Activated gamma-delta T cell (primary cell): ENCODE measurements at places on chromosomes 3 and 15.

GRCh38 chr3:61572879-61573278, 11.5 kb downstream of the PTPRG start:
- no peak for DNase-seq

DNA sequence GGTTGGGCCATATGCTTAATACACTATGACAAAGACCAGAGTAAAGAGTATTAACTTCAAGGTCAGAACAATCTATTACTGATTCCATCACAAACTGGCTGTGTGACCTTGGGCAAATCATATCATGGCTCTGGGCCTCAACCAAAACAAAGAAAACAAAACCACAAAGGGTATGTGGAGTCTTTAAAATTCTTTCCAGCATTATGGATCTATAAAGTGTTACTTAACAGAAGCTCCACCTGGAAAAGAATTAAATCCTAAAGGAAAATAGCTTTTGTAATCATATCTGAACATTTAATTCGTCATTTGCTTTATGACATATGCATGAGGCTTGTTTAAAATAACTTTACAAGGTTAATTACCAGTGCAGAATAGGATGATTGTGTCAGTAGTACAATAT, 265.5 kb downstream of the SATB1 start:
- no peak for DNase-seq

GRCh38 chr3:141246224-141246957, 14.8 kb downstream of the PXYLP1 start:
- no peak for DNase-seq

DNA sequence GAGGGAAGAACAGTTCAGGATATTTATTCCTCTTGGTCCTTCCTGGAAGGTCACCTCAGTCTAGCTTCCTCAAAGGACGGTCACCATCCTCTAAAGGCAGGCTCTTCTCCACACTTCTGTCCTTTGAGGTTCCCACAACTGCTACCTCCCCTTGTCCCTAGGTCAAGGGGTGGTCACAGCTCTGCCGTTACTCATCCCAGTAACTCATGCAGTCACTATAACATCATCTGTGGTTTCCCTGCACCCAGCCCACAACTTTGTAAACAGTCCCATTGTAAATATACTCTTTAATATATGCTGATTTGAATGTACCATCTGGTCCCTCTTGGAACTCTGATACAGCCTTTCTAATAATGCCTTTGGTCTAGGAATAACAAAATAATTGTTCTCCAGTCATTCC, 887.4 kb downstream of the FHIT start:
- DNase-seq: no peak

- DNase-seq: no peak
Measured at GRCh38 chr3:117483839-117484238, 774.3 kb downstream of the TUSC7 start.

GRCh38 chr15:31023841-31024240, 32.4 kb upstream of the MTMR10 start:
- DNase-seq: no peak

- no peak for DNase-seq
Measured at GRCh38 chr15:68700455-68701123, 120.1 kb downstream of the ANP32A start.

DNA sequence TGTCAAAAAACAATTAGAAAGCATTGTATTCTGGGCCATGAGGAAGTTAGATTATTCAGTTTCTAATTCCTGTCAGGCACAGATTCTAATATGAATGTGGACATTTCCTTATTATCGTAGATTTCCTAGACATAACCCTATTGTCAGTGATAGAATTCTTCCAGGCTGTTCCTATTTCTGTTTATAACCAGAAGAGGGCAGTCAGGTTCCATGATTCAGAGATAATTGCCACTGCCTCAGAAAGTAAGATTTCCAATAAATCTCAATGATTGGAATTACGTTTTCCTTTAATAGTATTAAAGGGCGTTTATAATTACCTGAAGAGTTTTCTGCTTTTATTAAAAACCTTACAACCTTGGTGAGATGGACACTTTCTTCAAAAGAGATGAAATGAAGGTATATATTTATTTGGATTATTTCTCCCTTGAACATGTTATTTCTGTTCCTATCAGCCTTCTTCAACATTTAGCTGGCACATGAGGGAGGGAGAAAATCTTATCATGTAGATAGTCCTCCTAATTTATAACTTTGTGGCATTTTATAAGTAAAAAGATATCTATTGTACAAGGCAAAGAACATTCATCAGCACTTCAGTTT, 439.2 kb downstream of the MCTP2 start:
- DNase-seq: no peak
